ENCODE measurements at places on chromosomes 4 and X. TPM values are rescaled to one million over a fixed set of nuclear protein-coding genes. Genes with fewer than 3 reads are reported as not detected.

DNA sequence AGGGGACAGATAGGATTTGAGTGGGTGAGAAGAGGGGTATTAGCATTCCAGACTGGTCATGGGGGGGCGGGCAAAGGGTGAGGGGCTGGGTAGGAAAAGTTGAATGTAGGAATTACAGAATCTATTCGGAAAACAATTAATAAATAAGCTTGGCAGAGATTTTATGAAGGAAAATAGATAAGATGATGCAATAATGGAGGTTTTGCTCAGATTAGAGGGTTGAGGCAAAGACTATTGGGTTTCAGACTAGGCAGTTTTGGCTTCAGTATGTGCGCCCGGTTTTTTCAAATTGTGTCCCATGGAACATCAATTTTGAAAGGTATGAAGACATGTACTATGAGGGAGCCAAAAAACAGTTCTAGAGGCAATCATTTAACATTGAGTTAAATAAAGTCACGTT is 410.6 kb downstream of the SPRY1 start:
- no peaks in the 10 kb centered on the region for H3K27me3 ChIP-seq
- H3K36me3 ChIP-seq, result no peaks in the 10 kb centered on the region
- H3K27ac ChIP-seq, result no peak overlapping the region
- H3K4me1 ChIP-seq, result peaks cover 18% of the 10 kb centered on the region
- no peak for DNase-seq

DNA sequence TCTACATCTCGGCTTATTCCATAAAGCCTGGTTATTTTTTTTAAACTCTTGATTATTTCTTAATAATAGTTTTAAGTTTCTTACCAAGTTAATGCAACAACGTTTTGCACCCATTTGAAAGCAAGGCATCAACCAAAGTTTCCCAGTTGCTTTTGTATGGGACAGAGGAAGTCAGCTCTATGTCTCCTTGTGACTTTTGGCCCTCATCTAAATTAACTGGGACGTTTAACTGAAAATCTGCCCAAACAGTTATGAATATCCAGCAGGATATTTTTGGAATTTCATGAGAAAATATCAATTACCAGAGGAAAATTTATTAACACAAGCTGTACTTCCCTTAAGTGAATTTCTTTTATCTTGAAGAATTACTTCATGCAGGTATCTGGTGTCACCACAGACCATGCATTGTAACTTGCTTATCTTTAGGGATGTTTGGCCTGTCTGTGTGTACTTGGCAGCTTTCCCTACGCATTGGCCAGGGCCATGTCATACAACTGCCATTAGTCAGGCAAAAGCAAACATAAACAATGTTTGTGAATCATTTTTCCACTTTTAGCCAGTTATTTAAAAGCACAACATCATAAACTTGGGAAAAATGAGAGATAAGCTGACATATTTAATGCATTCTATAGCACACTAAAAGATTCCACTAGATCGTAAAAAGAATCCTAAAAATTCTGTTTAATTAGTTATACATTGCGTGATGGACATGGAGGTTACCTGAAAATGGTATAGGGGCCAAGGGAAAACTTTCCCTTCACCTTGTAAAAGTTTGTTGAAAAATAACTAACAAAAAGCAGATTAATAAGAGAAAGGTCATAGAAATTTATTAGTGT is 101.4 kb upstream of the PDE5A start:
- H3K27me3 ChIP-seq, result no peaks in the 10 kb centered on the region
- H3K4me3 ChIP-seq, result no peak overlapping the region
- H3K36me3 ChIP-seq, result no peaks in the 10 kb centered on the region
- peak overlapping the region; percentile 96 for H3K27ac ChIP-seq

The SPINK2 gene
- total RNA-seq, result not detected

- H3K27ac ChIP-seq, result no peak overlapping the region
- H3K36me3 ChIP-seq, result peaks cover 24% of the 10 kb centered on the region
- no peak overlapping the region for H3K4me3 ChIP-seq
- H3K27me3 ChIP-seq, result no peaks in the 10 kb centered on the region
- no peak for DNase-seq
These were observed 15.5 kb downstream of the CLDN22 start for GRCh38 chr4:183304538-183304937.

The TRMT44 gene
- 28.7 TPM for total RNA-seq

The GLRA2 gene
- not detected for total RNA-seq

DNA sequence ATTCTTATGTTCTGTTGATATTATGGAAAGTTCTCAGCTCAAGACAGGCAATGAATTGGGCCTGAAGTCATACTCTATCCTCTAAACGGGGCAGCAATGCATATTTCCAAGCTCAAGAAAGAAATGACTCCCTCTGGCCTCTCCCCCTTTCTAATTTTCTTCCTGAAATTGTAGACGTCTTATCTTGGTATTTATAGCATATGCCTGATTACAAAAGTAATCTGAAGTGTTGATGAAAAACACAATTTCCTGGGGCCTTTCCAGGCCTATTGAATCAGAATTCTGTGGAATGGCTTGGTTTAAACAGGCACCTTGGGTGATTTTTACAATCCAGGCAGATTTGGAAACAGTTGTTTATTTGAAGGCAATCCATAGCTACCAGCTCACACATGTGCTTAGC is 21.4 kb upstream of the PGRMC2 start:
- H3K27ac ChIP-seq, result no peak overlapping the region
- no peak overlapping the region for H3K4me3 ChIP-seq
- peaks cover 15% of the 10 kb centered on the region for H3K4me1 ChIP-seq
- peaks cover 4% of the 10 kb centered on the region for H3K36me3 ChIP-seq

DNA sequence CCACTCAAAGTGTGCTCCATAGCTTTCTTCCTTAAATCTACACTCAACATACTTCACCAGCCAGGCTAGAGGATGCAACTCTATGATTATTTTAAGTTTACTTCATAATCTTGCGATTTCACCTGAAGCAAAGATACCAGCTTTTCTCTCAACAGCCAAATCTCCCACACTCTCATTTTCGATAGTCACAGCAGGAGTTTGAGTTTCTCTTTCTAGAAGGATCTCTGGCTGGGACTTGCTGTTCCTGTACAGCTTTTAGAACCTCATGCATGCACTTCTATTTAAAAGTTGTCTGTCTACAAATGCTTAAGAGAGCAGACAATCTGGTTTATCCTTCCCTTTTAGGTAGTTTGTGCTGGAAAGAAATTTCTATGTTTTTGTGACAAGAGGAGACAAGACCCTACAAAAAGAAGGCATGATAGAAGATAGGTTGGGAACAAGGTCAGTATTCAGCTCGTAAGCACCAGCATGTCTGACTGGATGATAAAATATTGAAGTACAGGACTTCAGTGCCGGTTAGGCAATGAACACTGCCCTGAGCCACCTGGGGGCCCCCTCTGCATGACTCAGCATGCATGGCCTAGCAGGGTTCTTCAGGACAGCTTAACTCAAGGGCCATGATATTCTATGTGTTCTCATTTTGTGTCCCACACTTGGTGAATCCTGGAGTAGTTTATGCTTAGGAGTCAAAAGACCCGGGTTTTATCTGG is 65.6 kb downstream of the ATXN3L start:
- DNase-seq, result no peak
- H3K27me3 ChIP-seq, result no peaks in the 10 kb centered on the region
- no peak overlapping the region for H3K27ac ChIP-seq

The MAGEB10 gene
- not detected for total RNA-seq

The GAGE12E gene
- total RNA-seq, result not detected

GRCh38 chr4:63085091-63085490 is 1324.2 kb downstream of the TECRL start:
- H3K27me3 ChIP-seq, result no peaks in the 10 kb centered on the region
- no peak for DNase-seq
- no peak overlapping the region for H3K4me3 ChIP-seq
- H3K4me1 ChIP-seq, result no peaks in the 10 kb centered on the region

The FABP2 gene
- total RNA-seq, result not detected

DNA sequence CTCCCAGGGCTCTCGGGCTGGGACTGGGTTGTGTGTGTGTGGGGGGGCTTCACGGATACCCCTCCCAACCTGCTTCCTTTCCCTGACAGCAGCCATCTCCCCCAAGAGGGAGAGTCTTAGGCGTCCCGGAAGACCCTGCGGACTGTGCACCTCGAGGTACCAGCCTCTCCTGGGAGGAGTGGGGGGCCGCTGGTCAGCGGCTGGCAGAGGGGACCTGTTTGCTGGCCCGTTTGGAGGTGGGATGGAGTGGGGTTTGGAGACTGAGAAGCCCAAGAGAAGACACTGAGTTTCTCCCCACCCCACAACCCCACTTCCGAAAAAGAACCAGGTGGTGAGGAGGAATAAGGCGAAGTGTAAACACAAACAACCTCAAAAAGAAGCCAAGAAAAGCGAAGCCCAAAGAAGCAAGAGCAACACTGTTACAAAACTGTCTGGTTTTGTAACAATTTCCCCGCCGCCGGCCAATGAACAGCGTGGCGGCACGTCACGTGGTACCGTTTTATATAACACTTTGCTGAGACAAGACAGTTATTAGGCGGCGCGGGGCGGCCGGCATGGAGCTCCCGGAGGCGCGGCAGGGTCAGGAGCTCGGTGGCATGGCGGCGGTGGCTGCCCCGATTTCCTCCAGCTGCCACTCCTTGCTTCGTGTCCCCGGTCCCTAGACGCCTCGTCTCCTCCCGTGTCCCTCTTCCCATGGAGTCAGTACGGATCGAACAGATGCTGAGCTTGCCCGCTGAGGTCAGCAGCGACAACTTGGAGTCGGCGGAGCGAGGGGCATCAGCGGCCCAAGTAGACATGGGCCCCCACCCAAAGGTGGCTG is at the start of gene LONRF3:
Gene LONRF3 (plus strand): TSS at position 531 of the 820 bp plus-strand sequence. CDS start 163 bp downstream, at position 694.
- no peak within 1 kb of the TSS for H3K27ac ChIP-seq
- 0 out of 2 replicates have a peak, but pooled peaks cover 13% of the 10 kb centered on the region for H3K27me3 ChIP-seq
- H3K4me1 ChIP-seq, result peaks cover 26% of the 10 kb centered on the region
- H3K36me3 ChIP-seq, result no peaks in the 10 kb centered on the region

- H3K4me3 ChIP-seq, result no peak overlapping the region
- no peaks in the 10 kb centered on the region for H3K36me3 ChIP-seq
- H3K4me1 ChIP-seq, result peaks cover 52% of the 10 kb centered on the region
- DNase-seq, result peak; percentile 29
These were observed 6.7 kb downstream of the APOO start for GRCh38 chrX:23901060-23901459.
